ENCODE measurements at places on chromosomes 11 and 22.

- no peak overlapping the region for H3K4me3 ChIP-seq
- no peak overlapping the region for H3K27ac ChIP-seq
- no peaks in the 10 kb centered on the region for H3K27me3 ChIP-seq
- no peaks in the 10 kb centered on the region for H3K36me3 ChIP-seq
- H3K4me1 ChIP-seq, result no peaks in the 10 kb centered on the region
Measured at GRCh38 chr11:92909214-92909613, 60.2 kb upstream of the MTNR1B start.

DNA sequence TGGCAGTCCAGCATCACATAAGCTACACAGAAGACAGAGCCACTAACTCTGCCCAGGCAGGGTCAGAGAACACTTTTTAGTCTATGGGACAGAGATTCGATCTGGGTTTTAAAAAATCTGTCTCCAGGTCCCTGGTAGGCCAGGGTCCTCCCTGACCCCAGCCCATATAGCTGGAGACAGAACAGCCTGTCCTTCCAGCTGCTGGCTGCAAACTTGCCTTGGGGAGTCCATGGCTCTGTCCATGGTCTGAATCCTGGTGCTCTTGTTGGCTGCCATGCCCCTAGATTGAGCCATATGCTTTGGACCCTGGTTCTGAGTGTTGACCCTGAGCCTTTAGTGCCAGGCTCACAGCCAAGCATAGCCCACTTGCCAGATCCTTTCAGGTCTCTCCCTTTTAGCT lies 13.3 kb upstream of the LIPT2 start:
- no peak for DNase-seq
- H3K36me3 ChIP-seq, result no peaks in the 10 kb centered on the region
- H3K4me3 ChIP-seq, result no peak overlapping the region
- H3K4me1 ChIP-seq, result no peaks in the 10 kb centered on the region
- H3K27me3 ChIP-seq, result peaks cover 2% of the 10 kb centered on the region
- no peak overlapping the region for H3K27ac ChIP-seq

- no peaks in the 10 kb centered on the region for H3K27me3 ChIP-seq
- no peak for DNase-seq
- H3K27ac ChIP-seq, result peak overlapping the region; percentile 90
- H3K4me1 ChIP-seq, result peaks cover 42% of the 10 kb centered on the region
- no peak overlapping the region for H3K4me3 ChIP-seq
Measured at GRCh38 chr11:72786305-72787215, 7.3 kb downstream of the STARD10 start.

DNA sequence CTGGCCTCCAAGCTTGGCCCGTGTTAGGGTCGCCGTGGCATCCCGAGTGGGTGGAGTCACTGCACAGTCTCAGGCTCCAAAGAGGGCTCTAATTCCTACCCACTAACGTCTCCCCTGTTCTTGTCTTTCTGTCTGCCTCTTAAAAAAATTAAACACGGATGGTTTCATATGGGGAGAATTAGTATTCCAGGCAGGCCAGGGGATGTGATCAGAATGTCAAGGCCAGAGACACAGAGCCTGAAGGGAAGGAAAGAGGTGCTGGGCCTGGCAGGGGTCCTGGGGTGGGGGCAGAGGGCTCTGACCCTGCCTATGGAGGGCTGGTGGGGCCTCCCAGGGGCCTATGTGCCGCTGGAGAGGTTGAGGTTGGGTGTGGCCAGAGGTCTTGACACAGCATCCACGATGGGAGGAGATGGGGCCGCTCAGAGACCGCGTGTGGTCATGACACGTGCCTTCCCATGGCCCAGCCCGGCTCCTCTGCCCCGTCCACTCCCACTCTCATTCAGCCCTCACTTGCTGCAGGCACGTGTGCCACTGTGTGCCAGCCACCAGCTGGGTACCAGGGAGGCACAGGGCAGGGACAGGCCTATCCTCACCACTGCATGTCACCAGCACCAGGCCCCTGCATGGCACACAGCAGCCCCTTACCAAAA lies 56.5 kb downstream of the FLRT1 start:
- no peak overlapping the region for H3K4me3 ChIP-seq
- no peaks in the 10 kb centered on the region for H3K4me1 ChIP-seq
- H3K27me3 ChIP-seq, result peaks cover 3% of the 10 kb centered on the region
- DNase-seq, result no peak

DNA sequence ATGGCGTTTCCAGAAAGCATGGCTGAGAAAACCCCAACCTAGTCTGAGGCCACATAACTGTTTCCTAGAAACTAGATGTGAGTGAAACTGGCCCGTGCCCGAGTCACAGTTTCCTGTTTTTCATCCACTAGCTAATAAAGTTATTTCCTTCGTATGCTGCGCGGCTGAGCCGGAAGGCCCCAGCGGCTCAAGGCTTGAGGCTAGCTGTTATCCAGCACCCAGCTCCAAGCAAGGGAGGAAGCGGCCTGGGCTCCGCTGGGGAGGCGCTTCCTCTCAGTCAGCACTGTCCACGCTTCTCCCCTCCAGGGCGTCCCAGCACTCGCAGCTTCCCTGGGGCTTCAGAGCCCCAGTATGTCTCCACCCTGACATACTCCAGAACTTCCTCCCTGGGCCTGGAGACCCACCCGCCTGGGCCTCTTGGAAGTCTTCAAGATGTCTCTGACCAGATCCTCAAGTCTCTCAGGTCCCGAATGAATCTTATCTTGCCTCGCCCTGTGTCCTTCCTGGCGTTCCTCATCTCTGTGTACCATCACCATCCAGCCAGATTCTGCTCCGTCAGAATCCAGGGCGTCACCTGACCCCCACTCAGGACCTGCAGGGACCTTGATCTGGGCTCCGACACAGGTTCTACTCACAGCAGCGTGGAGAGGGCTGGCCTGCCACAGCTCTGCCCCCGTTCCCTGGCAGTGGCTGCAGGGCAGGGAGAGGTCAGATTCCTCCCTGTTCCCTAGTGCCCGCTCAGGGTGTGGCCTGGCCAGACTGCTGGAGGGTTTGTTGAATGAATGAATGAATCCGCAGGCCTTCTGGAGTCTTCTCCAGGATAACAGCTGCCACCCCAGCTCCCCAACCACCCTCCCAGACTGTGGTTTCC lies 81.9 kb downstream of the LRRC32 start:
- H3K27ac ChIP-seq, result peak overlapping the region; percentile 70
- no peaks in the 10 kb centered on the region for H3K36me3 ChIP-seq
- no peak for DNase-seq

DNA sequence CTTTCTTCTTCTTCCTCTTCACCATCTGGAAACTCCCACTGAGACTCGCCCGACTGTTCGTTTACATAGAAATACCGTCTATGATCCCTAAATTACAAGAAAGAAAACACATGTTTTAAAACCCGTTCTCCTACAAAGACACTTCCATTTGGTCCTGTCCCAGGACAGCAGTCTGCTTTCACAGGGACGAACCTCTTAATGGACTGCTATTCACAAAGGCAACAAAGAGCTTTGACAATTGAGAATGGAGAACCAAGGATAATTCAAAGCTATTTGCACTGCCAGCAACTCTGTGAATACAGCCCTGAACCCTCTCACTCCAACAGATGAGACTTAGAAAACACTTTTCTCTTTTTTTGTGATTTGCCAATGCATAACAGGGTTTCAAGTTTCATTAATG lies 16.3 kb upstream of the AGBL2 start:
- H3K4me1 ChIP-seq, result no peaks in the 10 kb centered on the region
- H3K36me3 ChIP-seq, result peaks cover 87% of the 10 kb centered on the region
- no peaks in the 10 kb centered on the region for H3K27me3 ChIP-seq
